ENCODE measurements at places on chromosomes 7 and 10.

GRCh38 chr10:30751678-30752331 is 122.3 kb upstream of the LYZL2 start:
- peak; percentile 32 for DNase-seq

DNA sequence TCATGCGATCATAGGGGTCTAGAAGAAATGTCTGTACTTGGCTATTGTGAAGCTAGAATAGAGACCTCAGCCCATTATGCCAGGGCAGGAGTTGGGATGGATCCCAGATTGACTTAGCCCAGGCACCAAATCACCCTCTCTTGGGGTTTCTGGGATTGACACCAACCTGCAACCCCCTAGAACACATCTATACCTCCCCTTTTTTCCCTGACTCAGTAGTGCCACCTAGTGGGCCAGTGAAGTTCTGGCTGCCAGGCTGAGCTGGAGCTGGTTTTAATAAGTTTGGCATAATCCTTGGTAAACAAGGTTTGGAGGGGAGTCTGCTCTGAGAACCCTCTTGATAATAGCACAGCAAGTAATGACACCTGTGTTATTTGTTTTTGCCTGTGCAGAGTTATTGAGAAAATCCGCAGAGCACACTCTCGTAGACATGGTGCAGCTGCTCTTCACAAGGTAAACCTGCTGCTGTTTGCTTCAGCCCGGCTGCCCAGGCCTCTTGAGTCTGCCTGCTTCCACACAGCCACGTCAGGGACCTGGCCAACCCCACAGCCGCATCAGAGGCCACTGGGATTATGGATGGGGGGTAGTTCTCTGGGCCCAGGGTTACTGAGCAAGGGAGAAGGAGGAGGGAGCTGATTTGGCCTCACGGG is 43.3 kb upstream of the NFKB2 start:
- DNase-seq = peak; percentile 66

DNA sequence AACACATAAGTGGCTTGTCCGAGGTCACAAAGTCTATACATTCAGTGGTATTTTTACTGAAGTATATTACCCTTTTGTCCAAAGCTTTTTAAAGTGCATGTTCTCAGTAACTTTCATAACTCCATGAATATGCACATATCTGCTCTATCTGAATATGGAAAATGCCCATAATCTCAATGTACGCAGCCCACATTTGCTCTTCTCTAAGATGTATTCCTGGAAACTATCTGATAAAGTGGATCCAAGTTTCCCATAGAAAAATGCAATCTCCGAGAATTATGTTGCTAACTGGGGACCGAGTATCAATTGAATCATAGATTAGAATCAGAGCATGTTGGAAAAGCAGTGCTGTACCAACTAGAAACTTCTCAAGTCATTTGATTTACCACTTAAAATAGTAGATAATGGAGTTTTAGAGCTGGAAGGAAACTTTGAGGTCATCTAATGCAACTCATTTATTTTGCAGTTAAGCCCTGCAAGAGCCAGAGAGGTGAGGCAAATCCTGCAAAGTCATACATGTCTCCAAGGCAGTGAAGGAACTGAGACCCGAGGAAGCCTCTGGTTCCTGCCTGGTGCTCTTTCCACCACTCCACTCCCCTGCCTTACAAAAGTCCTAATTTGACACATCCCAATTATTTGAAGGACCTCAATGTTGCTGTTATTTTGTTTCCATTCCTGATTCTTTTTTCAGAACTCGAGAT is 69.4 kb downstream of the CYCS start:
- DNase-seq = no peak

GRCh38 chr7:44114586-44115310 is 8.6 kb downstream of the POLD2 start:
- DNase-seq = no peak

DNA sequence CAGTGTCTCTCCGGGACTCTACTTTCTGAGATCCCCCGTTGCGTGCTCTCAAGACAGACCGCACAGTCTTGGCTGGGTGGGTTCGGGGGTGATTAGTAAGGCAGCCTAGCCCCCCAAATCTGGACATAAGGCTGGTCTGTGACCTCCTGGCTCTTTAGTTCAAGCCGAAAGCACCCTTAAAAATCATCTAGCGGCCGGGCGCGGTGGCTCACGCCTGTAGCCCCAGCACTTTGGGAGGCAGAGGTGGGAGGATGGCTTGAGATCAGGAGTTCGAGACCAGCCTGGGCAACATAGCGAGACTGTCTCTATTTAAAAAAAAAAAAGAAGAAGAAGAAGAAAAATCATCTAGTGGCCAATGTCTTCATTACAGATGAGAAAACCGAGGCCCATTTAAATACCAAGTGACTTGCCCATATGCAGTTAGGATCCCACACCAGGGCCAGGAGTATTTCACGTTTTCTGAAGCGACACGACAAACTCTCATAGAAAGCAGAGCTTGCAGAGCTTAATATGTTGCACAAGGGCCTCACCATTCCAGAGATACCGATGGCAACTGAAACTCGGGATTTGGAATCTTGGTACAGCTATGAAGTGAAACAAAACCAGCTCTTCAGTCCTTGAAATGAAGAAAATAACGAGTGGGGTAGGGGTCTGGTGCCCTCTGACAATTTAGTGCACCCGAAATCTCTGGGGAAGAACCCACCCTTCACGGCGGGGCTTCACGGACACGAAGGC is 703 bp upstream of the HILPDA start:
- DNase-seq = no peak

DNA sequence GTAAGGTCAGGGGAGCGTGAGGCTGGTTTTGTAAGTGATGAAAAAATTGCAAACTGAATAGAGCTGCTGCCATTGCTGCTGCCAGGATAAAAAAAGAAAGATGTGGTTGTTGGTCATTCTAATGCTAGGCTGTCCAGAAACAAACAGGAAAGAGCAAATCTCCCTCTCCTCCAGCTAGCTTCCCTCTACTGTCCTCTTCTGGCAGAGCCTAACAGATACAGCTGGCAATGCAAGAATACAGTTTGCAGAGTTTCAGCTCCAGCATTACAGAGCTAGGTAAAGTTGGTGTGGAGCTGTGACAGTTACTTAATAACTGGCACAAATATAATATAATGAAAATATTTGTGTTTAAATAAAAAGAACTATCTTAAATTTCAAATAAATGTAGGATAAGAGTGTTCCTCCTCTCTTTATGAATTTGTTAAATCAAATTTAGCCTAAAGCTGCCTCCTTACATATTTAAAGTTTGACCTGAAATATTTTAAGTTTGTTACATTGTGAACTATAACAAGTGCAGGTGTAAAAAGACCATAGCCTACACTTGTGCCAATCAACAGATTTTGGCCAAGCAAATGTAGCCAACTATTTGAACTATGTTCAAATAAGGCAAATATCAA is 407.7 kb downstream of the SH2D4B start:
- DNase-seq = no peak

GRCh38 chr10:27679369-27679912 is 66.2 kb downstream of the MKX start:
- DNase-seq = no peak

- no peak for DNase-seq
These were observed 99.9 kb upstream of the SKAP2 start for GRCh38 chr7:26964156-26964808.

GRCh38 chr10:15472431-15473395 is 101.6 kb upstream of the FAM171A1 start:
- no peak for DNase-seq

Measured in effector CD4-positive, alpha-beta T cell (primary cell).